Posterior cingulate gyrus (tissue), 11 donors: ENCODE measurements at places on chromosomes 5 and 9.

DNA sequence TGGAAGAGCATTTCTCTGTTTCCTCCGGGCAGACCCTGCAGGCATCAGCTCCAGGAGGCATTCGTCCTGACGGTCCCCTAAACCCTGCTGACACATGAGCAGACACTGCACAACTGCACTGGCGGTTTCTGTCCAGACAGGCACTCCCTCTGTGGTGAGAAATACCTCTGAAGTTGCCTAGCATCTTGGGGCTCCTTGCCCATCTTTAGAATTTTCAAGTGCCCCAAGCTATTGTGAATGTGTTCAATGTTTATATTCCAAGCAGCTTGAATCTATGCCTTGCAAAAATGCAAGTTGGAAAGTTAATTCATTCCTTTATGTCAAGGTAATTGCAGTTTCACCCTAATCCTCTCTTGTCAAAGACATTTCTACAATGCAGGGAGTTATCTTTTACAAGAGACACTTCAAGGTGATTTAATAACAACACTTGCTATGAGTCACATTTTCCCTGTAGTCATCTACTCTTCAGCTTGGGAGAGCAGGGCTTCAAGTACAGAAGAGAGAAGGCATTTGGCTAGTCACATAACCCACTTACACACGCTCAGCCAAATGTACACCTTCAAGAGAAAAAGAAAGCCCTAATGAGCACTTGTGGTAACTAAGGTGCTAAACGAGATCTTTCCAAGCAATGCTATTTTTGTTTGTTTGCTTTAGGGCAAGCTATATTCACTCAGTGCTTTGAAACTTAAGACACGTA, 302.5 kb downstream of the MLLT3 start:
- DNase-seq: no peak

DNA sequence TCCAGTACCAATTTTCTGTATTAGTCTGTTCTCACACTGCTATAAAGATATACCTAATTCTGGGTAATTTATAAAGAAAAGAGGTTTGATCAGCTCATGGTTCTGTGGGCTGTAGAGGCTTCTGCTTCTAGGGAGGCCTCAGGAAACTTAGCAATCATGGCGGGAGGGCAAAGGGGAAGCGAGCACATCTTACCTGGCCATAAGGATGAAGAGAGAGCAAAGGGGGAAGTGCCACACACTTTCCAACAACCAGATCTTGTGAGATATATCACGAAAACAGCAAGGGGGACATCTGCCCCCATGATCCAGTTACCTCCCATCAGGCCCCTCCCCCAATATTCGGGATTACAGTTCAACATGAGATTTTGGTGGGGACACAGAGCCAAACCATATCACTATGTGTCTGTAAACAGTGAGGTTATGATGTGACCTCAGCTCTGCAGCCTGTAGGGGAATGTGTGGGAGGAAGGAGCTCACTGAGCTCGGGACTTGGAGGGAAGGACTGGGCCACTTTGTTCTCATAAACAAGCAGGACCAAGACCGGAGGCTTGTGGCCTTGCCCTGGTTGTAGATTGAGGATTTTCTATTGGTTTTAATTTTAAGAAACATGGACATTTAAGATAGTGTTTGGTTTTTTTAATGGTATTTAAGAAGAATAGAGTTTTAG, 85.2 kb downstream of the EHMT1 start:
- no peak for DNase-seq

- DNase-seq: no peak
Observed at GRCh38 chr5:173733425-173733824, 117.0 kb upstream of the BOD1 start.

DNA sequence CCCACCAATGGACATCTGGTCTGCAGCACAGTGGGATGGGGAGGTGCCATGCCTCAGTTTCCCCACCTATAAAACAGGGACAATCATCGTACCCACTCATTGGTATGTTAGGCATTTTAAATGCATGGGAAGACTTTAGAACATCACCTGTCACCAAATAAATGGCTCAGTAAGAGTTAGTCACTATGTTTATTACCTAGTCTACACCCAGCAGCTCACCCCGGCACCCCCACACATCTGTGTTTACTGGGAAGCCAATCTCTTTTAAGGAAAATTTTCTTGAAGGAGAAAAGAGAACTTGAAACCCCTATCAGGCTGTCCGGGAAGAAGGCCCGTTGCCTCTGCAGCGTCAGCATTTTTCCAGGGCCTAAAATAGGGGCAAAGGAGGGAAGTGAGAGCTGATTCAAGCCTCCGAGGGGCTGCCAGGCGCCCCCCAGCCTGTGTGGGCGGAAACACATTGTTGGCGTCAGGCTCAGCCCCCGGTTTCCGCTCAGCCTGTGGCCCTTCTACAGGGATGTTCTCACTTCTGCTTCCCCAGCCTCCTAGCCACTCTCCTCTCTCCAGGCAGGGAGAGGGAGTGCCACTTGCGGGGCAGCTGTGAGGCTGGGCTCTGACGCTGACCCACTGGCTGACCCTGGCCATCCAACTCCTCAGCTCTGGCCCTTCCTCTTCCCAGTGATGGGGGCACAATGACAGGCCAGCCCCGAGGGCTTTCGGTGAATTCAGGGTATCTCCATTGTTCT, 4.6 kb downstream of the CSF1R start:
- peak; percentile 32 for DNase-seq

- DNase-seq: peak; percentile 44
Observed at GRCh38 chr9:105157171-105157583, 87.3 kb upstream of the SLC44A1 start.

DNA sequence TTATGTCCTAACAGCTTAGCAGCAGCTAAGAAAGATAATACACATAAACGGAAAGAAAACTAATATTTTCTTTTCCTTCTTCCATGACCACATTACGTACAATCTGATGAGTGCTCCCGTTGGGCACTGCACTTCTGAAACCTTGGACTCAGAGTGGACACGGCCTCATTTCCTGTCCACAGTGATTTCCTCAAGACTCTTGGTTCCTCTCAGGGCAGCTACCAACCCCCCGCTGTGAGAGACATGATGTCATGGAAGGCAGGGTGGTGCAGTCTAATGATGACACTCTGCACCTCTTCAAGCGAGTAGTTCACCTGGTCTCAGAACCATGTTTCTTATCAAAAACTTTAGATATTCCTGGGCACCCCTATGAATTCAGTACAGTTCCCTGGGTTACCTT, 68.7 kb upstream of the CTSL start:
- DNase-seq: no peak

GRCh38 chr9:124553738-124554137, 46.5 kb upstream of the NR5A1 start:
- DNase-seq: no peak

DNA sequence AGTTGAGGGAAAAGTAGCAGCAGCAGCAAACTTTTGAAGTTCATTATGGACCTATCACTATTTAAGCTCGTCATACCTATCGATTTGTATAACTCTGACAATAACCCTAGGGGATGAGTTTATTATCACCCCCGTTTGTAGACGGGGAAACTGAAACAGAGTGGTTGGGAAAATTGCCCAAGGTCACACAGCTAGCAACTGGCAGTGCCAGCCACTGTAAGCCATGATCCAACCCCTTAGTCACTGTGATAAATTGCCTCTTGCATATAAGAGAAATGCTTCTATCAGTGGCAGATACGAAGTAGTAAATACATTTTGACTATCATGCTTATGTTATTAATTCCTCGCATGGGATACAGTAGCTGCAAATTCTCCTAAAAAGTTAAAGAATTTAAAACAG, 73.3 kb upstream of the ATP10B start:
- DNase-seq: no peak

DNA sequence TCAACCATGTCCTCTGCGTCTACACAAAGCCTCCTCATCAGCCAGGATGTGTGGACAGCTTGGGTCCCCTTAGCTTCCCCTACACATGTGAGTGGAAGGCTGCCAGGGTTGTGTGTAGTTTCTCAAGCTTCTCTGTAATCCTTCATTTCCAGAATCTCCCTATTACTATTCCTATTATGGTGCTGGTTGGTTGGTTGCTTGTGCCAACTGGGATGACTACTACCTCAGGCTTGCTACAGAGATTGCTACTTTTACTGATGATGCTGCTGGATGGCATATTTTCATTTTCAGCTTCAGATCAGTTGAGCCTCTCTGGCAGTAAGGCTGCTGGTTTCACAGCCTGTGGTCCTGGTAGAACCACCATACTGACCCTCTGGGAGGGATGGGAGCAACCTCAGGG, 39.9 kb downstream of the ATG10 start:
- no peak for DNase-seq

DNA sequence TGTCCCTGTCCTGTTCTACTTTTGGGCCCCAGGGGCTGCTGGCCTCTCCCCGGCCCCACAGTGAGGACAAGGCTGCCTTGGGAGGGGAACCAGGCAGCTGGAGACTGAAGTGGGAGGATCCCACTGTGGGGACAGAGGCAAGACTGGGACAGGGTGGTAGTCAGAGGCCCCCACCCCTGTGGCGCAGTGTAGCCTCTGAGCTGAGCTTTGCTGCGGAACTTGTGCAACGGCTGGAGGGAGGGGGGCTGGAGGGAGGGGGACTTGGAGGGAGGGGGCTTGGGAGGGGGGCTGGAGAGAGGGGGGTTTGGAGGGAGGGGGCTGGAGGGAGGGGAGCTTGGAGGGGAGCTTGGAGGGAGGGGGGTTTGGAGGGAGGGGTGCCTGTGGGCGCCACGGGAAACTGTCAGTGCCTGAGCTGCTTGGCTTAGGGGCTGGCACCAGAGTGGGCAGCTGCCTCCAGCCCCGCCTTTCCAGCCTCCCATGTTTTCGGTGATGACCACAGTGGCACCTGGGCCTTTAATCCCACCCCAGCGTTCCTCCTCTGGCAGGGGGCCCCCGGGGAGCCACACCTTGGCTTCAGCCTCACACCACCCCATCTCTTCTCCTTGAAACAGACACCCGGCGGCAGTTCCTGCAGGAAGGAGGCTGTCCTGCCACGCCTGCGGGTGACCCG, 2.3 kb upstream of the FUT7 start:
- no peak for DNase-seq

- DNase-seq: no peak
Observed at GRCh38 chr5:16306812-16307211, 127.2 kb upstream of the MARCHF11 start.

DNA sequence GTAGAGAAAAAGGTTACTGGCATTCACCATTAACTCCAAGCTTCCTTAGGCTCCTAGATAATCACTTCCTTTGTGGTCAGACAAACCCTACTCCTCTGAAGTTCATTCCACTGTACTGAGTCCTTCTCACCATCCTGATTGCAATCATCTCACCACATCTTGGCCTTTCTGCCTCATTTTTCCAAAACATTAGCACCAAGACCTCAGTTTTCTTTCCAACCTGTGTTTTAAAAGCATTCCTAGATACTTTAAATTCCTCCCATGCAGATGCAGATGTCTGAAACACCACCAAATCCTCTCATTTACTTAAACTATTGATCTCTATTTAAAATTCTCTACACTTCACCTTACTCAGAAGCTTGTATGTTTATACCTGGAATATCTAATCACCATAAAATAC, 961.3 kb upstream of the CTNND2 start:
- no peak for DNase-seq

GRCh38 chr9:105066275-105066865, 138.4 kb upstream of the ABCA1 start:
- no peak for DNase-seq

GRCh38 chr9:99385814-99386279, 163.8 kb downstream of the SEC61B start:
- DNase-seq: no peak
